ENCODE measurements at places on chromosomes 4 and X.
A peak's percentile ranks its signal among the peaks of the same experiment; 100 is the strongest.

GRCh38 chr4:26235500-26235899 lies 85.3 kb upstream of the RBPJ start:
- H3K27me3 ChIP-seq: no peaks in the 10 kb centered on the region
- H3K4me1 ChIP-seq: peaks cover 24% of the 10 kb centered on the region
- DNase-seq: peak; percentile 54
- no peaks in the 10 kb centered on the region for H3K36me3 ChIP-seq
- H3K4me3 ChIP-seq: no peak overlapping the region
- H3K27ac ChIP-seq: no peak overlapping the region

DNA sequence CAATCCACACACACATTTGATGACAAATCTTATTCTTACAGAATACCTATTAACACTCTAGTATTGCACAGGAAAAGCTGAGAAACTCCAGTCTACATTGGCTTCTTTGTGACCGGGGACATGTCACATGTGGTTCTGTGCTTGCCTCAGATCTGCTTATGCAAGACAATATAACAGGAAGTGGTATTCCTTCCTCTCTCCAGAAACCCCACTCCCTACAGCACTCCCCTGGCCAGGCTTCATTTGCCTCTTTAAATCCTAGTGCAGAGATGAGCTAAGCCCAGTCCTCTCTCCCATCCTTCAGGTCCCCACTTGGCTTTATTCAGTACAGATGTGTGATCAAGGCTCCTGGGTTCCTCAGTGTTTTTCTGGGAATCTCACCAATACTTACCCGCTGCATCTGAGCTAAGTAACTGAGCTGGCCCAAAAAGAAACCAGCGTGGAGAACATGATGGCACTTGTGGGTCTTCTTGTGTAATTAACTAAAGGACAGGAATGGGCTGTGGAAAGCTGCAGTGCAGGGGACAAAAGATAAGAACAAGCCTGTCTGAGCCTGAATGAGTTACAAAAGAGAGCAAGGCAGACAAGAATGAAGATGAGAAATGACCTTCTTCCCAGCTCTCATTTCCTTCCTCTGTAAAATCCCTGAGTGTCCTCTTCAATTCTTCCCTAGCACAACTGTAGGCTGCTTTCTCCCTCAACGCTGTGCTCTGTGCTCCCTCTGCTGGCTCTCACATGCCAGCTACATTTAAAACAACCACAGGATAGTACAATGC lies 105.6 kb downstream of the HNRNPD start:
- H3K27me3 ChIP-seq: no peaks in the 10 kb centered on the region
- peak; percentile 81 for DNase-seq
- H3K27ac ChIP-seq: no peak overlapping the region
- H3K4me1 ChIP-seq: peaks cover 6% of the 10 kb centered on the region

- H3K4me3 ChIP-seq: no peak overlapping the region
- no peaks in the 10 kb centered on the region for H3K27me3 ChIP-seq
- peak; percentile 71 for DNase-seq
- H3K27ac ChIP-seq: peak overlapping the region; percentile 70
- peaks cover 3% of the 10 kb centered on the region for H3K4me1 ChIP-seq
Measured at GRCh38 chrX:45515262-45516215, 314.9 kb upstream of the DIPK2B start.

DNA sequence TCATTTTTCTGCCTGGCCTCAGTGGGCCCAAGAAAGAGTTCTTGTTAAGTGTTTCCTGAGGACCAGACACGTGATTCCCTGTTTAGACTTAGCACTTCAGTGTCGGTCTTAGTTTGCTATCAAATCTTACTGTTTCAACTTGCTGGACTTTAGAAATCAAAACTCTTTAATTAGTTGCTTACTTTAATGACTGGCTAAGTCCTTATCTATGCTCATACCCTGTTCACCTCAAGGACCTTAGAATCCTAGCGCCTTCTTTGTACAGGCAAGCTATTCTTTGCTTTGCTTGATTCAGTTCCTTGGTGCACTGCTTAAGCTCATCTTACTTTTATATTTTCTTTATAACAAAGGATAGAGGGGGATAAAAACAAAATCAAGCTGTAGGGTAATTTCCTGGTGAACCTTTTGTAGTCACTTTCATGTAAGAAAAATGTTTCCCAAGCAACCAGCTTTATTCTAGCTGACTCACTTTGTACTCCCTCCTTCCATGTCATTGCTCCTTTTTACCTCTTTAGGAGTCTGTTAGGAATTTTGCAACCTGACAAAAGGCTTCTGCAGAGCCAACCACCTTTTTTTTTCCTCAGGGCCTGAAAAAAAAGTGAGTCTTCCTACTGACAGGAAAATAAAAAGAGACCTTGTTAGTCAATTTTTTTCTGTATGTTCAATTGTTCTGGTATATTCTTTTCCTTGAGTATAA lies 14.7 kb downstream of the WDR44 start:
- DNase-seq: no peak
- no peak overlapping the region for H3K4me3 ChIP-seq

- H3K4me3 ChIP-seq: peak within 1 kb of the TSS; percentile 10
- H3K4me1 ChIP-seq: peaks cover 6% of the 10 kb centered on the region
- H3K27me3 ChIP-seq: no peaks in the 10 kb centered on the region
- peak within 1 kb of the TSS; percentile 34 for H3K27ac ChIP-seq
- no peaks in the 10 kb centered on the region for H3K36me3 ChIP-seq
- peak; percentile 66 for DNase-seq
Measured at GRCh38 chrX:100928660-100929613, at the start of gene XKRX. TSS of gene XKRX (minus strand) at chrX:100928917. CDS start at chrX:100928304, 613 bp downstream.

DNA sequence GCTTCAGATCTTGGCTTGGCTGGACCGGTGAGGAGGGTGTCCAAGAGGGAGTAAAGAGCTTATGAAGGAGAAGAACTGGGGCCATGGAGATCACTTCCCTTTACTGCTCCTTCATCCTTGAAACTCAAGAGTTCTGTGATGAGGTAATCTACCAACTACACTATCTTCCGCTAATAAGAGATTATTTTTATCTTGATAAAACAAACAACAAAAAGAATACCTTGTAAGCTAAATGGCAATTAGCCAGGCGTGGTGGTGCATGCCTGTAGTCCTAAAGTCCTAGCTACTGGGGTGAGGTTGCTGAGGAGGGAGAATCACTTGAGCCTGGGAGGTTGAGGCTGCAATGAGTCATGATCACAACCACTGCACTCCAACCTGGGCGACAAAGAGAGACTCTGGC lies 47.4 kb downstream of the HAUS3 start:
- DNase-seq: peak; percentile 71
- peak overlapping the region; percentile 84 for H3K27ac ChIP-seq
- no peaks in the 10 kb centered on the region for H3K36me3 ChIP-seq
- peaks cover 9% of the 10 kb centered on the region for H3K4me1 ChIP-seq
- no peaks in the 10 kb centered on the region for H3K27me3 ChIP-seq

DNA sequence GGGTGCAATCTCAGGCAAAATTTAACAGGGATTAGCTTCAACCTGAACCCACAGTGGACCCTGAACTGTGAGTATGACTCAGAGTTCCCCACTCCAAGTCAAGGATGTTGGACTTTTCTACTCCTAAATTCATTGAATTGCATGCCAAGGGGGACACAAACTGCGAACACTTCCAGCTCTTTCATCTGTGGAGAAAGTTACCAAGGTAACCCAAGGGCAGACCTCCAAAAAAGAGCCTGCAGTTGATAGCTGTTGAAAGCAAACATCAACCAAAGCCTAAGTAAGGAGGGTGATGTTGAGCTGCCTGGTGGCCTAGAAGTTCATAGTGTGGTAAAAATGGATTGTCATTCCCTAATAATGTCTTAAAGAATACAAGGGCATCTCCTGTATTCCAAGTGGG lies 1242.9 kb downstream of the C4orf33 start:
- H3K4me1 ChIP-seq: no peaks in the 10 kb centered on the region
- no peak for DNase-seq
- no peak overlapping the region for H3K27ac ChIP-seq
- no peaks in the 10 kb centered on the region for H3K27me3 ChIP-seq
- H3K36me3 ChIP-seq: no peaks in the 10 kb centered on the region

DNA sequence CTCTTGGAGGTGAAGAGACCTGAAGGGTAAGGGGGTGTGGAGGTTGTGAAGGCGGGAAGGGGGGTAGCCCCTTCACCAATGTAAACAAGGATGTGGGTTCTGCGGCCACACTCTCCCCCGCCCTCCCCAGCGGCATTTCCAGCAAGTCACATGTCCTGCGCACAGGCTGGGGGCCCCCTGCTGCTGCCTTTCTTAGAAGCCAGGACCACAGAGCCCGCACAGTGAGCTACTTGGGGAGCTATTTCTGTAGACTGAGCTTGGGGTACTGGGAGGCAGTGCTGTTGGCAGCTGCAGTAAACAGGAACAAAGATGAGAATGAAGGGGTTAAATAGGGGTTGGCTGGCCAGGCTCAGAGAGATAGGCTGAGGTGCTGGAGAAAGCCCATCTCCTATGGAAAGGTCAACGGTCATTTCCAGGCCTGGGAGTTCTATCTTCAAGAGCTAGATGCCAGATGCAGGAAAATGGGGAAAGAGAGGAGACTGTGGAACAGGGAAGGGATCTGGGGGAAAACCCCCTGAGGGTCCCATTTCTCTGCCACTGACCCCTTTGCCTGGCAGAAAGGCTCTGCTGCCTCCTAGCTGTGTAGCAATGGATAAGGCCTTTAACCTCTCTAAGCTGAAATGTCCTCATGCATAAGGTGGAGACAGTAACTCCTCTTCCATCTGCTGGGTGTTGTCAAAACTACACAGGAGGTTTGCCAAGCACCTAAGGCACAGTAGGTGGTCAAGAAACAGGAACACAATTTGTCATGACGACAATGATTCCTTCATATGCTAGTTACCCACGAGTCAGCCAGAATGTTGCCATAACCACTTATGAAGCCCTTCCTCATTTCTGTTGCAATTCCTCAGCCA lies 18.5 kb upstream of the PIM2 start:
- DNase-seq: no peak
- H3K27me3 ChIP-seq: no peaks in the 10 kb centered on the region
- H3K4me3 ChIP-seq: no peak overlapping the region
- H3K36me3 ChIP-seq: no peaks in the 10 kb centered on the region

GRCh38 chr4:43163101-43163792 lies 270.7 kb downstream of the GRXCR1 start:
- H3K27ac ChIP-seq: no peak overlapping the region
- H3K4me1 ChIP-seq: no peaks in the 10 kb centered on the region

DNA sequence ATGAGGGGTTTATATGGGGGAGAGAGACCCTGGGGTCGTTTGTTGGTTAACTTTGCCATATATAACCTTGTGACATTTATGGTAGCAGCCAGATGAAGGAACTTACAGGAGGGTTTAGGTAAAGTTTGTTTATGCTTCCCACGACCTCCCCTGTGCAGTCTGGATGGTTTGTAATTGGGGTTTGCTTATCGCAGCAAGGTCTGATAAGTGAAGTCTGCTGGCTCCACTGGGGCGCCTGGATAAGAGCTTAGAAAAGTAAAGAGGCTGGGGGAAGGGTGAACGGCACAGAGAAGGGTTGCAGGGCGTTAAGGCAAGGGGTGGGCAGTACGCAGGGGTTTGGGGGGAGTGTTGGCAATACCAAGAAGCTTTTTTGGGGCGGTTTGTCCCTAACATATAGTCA lies 98.7 kb downstream of the KDM6A start:
- H3K27ac ChIP-seq: peak overlapping the region; percentile 45
- H3K27me3 ChIP-seq: no peaks in the 10 kb centered on the region
- H3K4me3 ChIP-seq: no peak overlapping the region
- H3K4me1 ChIP-seq: peaks cover 10% of the 10 kb centered on the region
- no peaks in the 10 kb centered on the region for H3K36me3 ChIP-seq
- no peak for DNase-seq

GRCh38 chr4:101669138-101669831 lies 121.2 kb upstream of the BANK1 start:
- no peaks in the 10 kb centered on the region for H3K27me3 ChIP-seq
- no peak overlapping the region for H3K27ac ChIP-seq
- no peaks in the 10 kb centered on the region for H3K4me1 ChIP-seq
- no peak for DNase-seq

- DNase-seq: peak; percentile 31
- no peaks in the 10 kb centered on the region for H3K36me3 ChIP-seq
- H3K27me3 ChIP-seq: no peaks in the 10 kb centered on the region
- no peak overlapping the region for H3K4me3 ChIP-seq
- H3K4me1 ChIP-seq: no peaks in the 10 kb centered on the region
Measured at GRCh38 chrX:120769576-120770341, 105.9 kb downstream of the CT47B1 start.

GRCh38 chr4:87911252-87911774 lies 64.2 kb upstream of the SPP1 start:
- peak overlapping the region; percentile 14 for H3K27ac ChIP-seq
- no peak for DNase-seq
- H3K36me3 ChIP-seq: no peaks in the 10 kb centered on the region
- no peaks in the 10 kb centered on the region for H3K27me3 ChIP-seq
- no peak overlapping the region for H3K4me3 ChIP-seq
- H3K4me1 ChIP-seq: peaks cover 9% of the 10 kb centered on the region

GRCh38 chr4:94517492-94517891 lies 65.8 kb downstream of the PDLIM5 start:
- peaks cover 13% of the 10 kb centered on the region for H3K4me1 ChIP-seq
- H3K27me3 ChIP-seq: no peaks in the 10 kb centered on the region
- DNase-seq: no peak
- H3K4me3 ChIP-seq: no peak overlapping the region
- no peaks in the 10 kb centered on the region for H3K36me3 ChIP-seq
- no peak overlapping the region for H3K27ac ChIP-seq

GRCh38 chr4:20984576-20984836 lies 284.2 kb downstream of the PACRGL start:
- no peaks in the 10 kb centered on the region for H3K36me3 ChIP-seq
- peaks cover 38% of the 10 kb centered on the region for H3K27me3 ChIP-seq
- peak; percentile 10 for DNase-seq
- H3K4me3 ChIP-seq: no peak overlapping the region

- DNase-seq: no peak
- no peaks in the 10 kb centered on the region for H3K36me3 ChIP-seq
- no peak overlapping the region for H3K27ac ChIP-seq
- H3K27me3 ChIP-seq: no peaks in the 10 kb centered on the region
- H3K4me3 ChIP-seq: no peak overlapping the region
Measured at GRCh38 chr4:114791976-114792375, 193.4 kb downstream of the UGT8 start.

DNA sequence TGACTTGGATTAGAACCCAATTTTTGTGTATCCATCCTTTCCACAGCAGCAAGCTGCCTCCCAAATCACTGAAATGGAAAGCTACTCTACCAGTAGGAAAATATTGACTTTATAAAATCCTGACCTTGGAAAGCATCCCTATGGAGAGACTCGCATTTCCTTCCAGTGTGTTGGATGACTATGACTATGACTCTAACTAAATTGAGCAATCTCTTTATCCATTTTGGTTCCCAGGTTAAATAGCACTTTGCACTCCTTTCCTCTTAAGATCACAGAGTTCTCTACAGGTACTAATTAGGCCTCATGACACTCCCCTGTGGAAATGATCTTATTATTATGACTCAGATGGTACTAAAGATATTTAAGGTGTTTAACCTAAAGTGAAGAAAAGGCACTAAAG lies 431.8 kb downstream of the PPARGC1A start:
- H3K27me3 ChIP-seq: no peaks in the 10 kb centered on the region
- DNase-seq: peak; percentile 5
- no peaks in the 10 kb centered on the region for H3K4me1 ChIP-seq
- no peak overlapping the region for H3K4me3 ChIP-seq
